ENCODE measurements at places on chromosomes 7 and 10. TPM values are rescaled to one million over a fixed set of nuclear protein-coding genes. Genes with fewer than 3 reads are reported as not detected.
A peak's percentile ranks its signal among the peaks of the same experiment; 100 is the strongest.

Gene BLNK
- total RNA-seq: not detected

Gene CTAGE4
- 1.4 TPM for total RNA-seq

Gene RBP3
- total RNA-seq: not detected

Gene PNLIPRP1
- total RNA-seq: not detected

Gene NRAP
- not detected for total RNA-seq

GRCh38 chr7:86768967-86769760, 125.5 kb downstream of the GRM3 start:
- no peak overlapping the region for H3K27ac ChIP-seq
- H3K36me3 ChIP-seq: no peaks in the 10 kb centered on the region
- no peak overlapping the region for H3K4me3 ChIP-seq
- H3K27me3 ChIP-seq: no peaks in the 10 kb centered on the region
- H3K4me1 ChIP-seq: no peaks in the 10 kb centered on the region

- no peaks in the 10 kb centered on the region for H3K36me3 ChIP-seq
- H3K4me1 ChIP-seq: peaks cover 20% of the 10 kb centered on the region
- H3K27me3 ChIP-seq: no peaks in the 10 kb centered on the region
- H3K4me3 ChIP-seq: peak overlapping the region; percentile 7
- peak; percentile 94 for DNase-seq
These were observed 494.3 kb downstream of the AUTS2 start for GRCh38 chr7:70092314-70093204.

DNA sequence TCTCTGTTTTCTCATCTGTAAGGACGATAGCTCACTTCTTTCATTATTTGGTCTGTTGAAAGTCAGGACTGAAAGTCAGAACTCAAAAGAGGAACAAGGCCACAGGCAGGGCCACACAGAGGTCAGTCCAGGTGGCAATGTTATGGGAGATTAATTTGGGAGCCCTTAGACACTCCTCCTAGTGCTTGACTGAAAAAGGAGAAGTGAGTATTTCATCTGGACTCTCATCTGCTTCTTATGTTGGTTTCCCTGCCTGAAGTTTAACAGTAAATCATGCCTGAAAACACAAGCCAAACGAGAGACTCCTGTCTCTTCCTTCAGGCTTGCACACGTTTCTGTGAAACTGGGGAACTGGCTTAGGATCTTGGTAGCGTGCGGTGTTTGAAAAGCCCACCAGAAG, 248.5 kb downstream of the BUB3 start:
- no peaks in the 10 kb centered on the region for H3K4me1 ChIP-seq
- no peak for DNase-seq
- H3K4me3 ChIP-seq: no peak overlapping the region
- H3K36me3 ChIP-seq: no peaks in the 10 kb centered on the region
- no peaks in the 10 kb centered on the region for H3K27me3 ChIP-seq

DNA sequence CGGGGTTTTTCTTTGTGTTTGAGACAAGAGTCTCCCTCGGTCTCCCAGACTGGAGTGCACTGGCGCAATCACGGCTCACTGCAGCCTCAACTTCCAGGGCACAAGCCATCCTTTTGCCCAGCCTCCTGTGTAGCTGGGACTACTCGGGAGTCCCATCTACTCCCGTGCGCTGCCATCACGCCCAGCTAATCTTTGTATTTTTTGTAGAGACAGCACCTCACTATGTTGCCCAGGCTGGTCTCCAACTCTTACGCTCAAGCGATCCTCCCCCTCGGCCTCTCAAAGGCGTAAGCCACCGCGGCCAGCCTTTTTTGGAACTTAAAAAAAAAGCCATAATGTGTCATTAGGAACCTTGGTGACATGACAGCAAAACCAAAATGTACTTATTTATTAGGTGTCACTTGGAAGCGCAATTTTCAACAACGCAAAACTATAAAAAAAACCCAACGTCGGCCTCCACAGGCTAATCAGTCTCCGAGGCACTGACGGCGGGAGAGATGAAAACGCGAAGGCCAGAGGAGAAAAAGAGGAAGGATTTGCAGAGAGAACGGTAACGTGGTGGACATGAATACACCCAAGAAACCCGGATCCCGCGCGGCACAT, 911 bp upstream of the HNRNPH3 start:
- H3K36me3 ChIP-seq: peaks cover 5% of the 10 kb centered on the region
- peak; percentile 14 for DNase-seq
- H3K27ac ChIP-seq: peak overlapping the region; percentile 97
- no peaks in the 10 kb centered on the region for H3K27me3 ChIP-seq
- peak overlapping the region; percentile 78 for H3K4me3 ChIP-seq

GRCh38 chr7:33916357-33917081, 11.2 kb downstream of the BMPER start:
- no peak overlapping the region for H3K27ac ChIP-seq
- H3K36me3 ChIP-seq: no peaks in the 10 kb centered on the region
- no peaks in the 10 kb centered on the region for H3K4me1 ChIP-seq
- H3K27me3 ChIP-seq: no peaks in the 10 kb centered on the region

DNA sequence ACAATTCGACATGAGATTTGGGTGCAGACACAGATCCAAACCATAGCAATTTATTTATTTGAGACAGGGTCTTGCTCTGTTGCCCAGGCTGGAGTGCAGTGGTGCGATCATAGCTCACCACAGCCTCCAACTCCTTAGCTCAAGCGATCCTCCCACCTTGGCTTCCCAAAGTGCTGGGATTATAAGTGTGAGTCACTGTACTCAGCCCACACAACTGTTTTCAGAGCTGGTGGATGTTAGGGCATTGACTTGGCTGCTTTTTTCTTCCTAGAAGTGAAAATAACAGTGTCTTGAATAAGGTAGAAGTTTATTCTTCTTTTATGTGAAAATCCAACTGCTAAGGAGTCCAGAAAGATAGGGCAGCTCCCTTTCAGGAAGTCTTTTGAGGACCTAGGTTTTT, 132.1 kb downstream of the CCDC3 start:
- peaks cover 2% of the 10 kb centered on the region for H3K27me3 ChIP-seq
- no peak overlapping the region for H3K4me3 ChIP-seq
- no peaks in the 10 kb centered on the region for H3K4me1 ChIP-seq
- no peak overlapping the region for H3K27ac ChIP-seq
- H3K36me3 ChIP-seq: no peaks in the 10 kb centered on the region
- peak; percentile 33 for DNase-seq

GRCh38 chr10:14545827-14546226, 215.1 kb upstream of the FRMD4A start:
- H3K27me3 ChIP-seq: no peaks in the 10 kb centered on the region
- H3K36me3 ChIP-seq: no peaks in the 10 kb centered on the region
- peaks cover 16% of the 10 kb centered on the region for H3K4me1 ChIP-seq
- no peak overlapping the region for H3K4me3 ChIP-seq
- peak; percentile 72 for DNase-seq

GRCh38 chr10:6513476-6513875, 66.6 kb downstream of the PRKCQ start:
- no peak for DNase-seq
- no peak overlapping the region for H3K27ac ChIP-seq
- H3K4me1 ChIP-seq: no peaks in the 10 kb centered on the region
- H3K27me3 ChIP-seq: no peaks in the 10 kb centered on the region
- no peak overlapping the region for H3K4me3 ChIP-seq
- no peaks in the 10 kb centered on the region for H3K36me3 ChIP-seq

- H3K4me1 ChIP-seq: peaks cover 14% of the 10 kb centered on the region
- peak overlapping the region; percentile 48 for H3K27ac ChIP-seq
- no peaks in the 10 kb centered on the region for H3K36me3 ChIP-seq
- H3K4me3 ChIP-seq: peak overlapping the region; percentile 85
- DNase-seq: no peak
These were observed 1.5 kb upstream of the KAT6B start for GRCh38 chr10:74824900-74825370.

DNA sequence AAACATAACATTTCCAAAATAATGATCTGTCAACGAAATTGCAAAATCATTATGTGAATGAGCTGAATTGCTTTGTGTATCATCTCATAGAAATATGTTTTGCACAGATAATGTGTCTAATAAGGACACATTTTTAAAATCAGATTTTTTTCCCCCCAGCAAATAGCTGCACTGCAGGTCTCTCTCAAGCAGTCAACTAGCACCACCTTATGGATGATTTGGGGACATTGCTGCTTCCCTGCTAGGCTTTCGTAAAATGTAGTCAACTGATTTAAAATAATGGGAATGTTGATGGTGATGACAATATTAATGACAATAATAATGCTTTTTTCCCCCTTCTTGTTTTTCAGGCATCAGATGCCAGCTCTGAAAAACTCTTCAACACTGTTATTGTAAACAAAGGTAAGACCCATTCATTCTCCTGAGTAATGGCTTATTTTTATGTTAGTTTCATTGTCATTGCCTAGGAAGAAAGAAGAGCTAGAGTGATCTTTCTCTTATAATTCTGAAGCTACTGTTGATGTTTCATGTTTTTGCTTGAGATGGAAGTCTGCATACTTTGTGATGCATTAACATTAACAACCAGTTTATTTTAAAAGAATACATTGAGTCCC, 433.6 kb upstream of the GALNT17 start:
- no peak overlapping the region for H3K27ac ChIP-seq
- peaks cover 3% of the 10 kb centered on the region for H3K4me1 ChIP-seq
- no peaks in the 10 kb centered on the region for H3K27me3 ChIP-seq
- H3K4me3 ChIP-seq: no peak overlapping the region

GRCh38 chr10:5538446-5538845, 13.7 kb downstream of the CALML3 start:
- DNase-seq: peak; percentile 75
- H3K4me1 ChIP-seq: peaks cover 12% of the 10 kb centered on the region
- H3K27ac ChIP-seq: no peak overlapping the region
- H3K36me3 ChIP-seq: no peaks in the 10 kb centered on the region
- H3K27me3 ChIP-seq: no peaks in the 10 kb centered on the region

- no peak for DNase-seq
- no peaks in the 10 kb centered on the region for H3K27me3 ChIP-seq
- H3K27ac ChIP-seq: peak overlapping the region; percentile 83
These were observed 160.5 kb downstream of the ADAM12 start for GRCh38 chr10:126227762-126228134.

DNA sequence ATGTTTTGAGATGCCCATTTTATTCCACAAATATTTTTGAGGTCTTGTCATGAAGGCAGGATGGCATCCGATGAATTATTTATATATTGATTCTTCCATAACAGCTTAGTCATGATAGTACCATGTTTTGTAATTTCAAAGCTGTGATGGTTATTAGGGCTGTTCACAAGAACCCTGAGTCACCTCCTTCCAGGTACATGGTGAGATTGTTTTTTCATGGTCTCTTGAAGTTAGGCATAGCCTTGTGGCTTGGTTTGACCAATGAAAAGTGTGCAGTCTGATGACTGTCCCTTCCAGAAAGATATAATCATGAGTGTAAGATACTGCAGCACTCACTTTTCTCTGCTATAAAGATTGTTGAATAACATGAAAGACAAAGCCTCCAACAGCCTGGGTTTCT, 274.8 kb downstream of the FGFR2 start:
- no peaks in the 10 kb centered on the region for H3K4me1 ChIP-seq
- no peak for DNase-seq
- no peaks in the 10 kb centered on the region for H3K36me3 ChIP-seq
- no peaks in the 10 kb centered on the region for H3K27me3 ChIP-seq

DNA sequence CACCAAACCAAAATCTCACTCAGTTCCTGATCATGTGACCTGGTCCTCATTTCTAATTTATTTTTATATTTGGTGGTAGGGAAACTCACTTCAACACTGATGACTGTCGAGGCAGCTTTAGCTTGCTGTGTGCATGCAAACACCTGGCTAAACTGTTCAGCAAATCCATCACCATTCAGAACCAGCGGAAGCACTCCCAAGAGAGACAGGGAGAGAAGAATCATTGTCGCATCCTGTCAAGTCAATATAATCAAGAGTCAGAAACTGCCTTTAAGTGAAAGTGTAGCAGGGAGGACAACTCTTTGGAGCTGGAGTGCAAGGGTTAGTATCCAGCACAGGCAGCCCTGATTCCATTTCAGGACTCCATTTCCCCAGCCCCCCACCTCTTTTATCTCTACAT, 300.7 kb downstream of the XPNPEP1 start:
- DNase-seq: no peak
- H3K27me3 ChIP-seq: no peaks in the 10 kb centered on the region
- H3K36me3 ChIP-seq: no peaks in the 10 kb centered on the region
- no peak overlapping the region for H3K27ac ChIP-seq

DNA sequence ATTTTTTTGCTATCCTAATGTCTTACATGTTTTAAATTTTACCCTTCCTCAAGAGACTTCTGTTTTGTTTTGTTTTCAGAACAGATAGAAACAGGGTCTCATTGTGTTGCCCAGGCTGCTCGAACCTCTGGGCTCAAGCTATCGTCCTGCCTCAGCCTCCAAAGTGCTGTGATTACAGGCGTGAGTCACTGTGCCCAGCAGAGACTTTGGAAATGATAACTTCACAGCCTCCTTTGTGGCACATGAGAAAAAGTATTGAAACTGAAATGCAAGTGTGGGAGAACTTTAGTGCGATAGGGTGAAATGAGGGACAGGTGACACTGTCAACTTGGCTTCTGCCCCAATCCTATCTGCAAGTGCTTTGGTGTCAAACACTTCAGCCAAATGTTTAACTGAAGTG, 21.6 kb downstream of the IRF5 start:
- no peaks in the 10 kb centered on the region for H3K27me3 ChIP-seq
- no peak overlapping the region for H3K27ac ChIP-seq
- H3K4me3 ChIP-seq: no peak overlapping the region
- peaks cover 44% of the 10 kb centered on the region for H3K36me3 ChIP-seq
- no peak for DNase-seq
- peaks cover 3% of the 10 kb centered on the region for H3K4me1 ChIP-seq

DNA sequence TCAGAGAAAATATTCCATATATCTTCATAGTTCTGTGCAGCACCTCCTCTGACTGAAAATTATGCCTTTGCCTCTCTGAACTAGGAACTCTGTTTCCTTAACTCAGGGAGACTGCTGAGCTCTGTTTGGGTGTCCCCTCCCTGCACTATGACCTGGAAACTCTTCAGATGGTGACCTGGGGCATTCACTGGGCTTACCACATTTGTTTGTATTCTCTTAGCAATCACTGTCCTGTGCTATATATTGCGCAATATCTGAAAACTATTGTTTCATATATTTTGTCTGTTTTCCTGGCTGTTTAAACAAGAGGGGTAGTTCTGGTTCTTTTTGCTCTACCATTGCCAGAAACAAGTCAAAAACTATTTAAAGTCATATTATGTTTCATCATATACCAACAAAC, 181.8 kb upstream of the KIAA1217 start:
- H3K4me1 ChIP-seq: no peaks in the 10 kb centered on the region
- no peaks in the 10 kb centered on the region for H3K27me3 ChIP-seq
- no peaks in the 10 kb centered on the region for H3K36me3 ChIP-seq
- no peak overlapping the region for H3K27ac ChIP-seq

- no peaks in the 10 kb centered on the region for H3K27me3 ChIP-seq
- H3K27ac ChIP-seq: no peak overlapping the region
- H3K4me1 ChIP-seq: peaks cover 23% of the 10 kb centered on the region
- no peak overlapping the region for H3K4me3 ChIP-seq
These were observed 11.4 kb downstream of the JAZF1 start for GRCh38 chr7:28169230-28169629.

- peaks cover 5% of the 10 kb centered on the region for H3K36me3 ChIP-seq
- H3K27me3 ChIP-seq: no peaks in the 10 kb centered on the region
- no peak overlapping the region for H3K27ac ChIP-seq
- H3K4me3 ChIP-seq: no peak overlapping the region
- peak; percentile 31 for DNase-seq
- H3K4me1 ChIP-seq: no peaks in the 10 kb centered on the region
These were observed 61.4 kb upstream of the ASAH2 start for GRCh38 chr10:50312464-50313437.

Data from astrocyte (in vitro differentiated cells and primary cell).